ENCODE measurements at places on chromosomes 7 and 10. TPM values are rescaled to one million over a fixed set of nuclear protein-coding genes. Genes with fewer than 3 reads are reported as not detected.

SLC16A9 gene
- total RNA-seq: 12.8 TPM

DGKB gene
- total RNA-seq: 0.15 TPM

ADRA2A gene
- not detected for total RNA-seq

JCAD gene
- total RNA-seq: 7.8 TPM

Data from PC-3 (cell line).